ENCODE measurements at places on chromosomes 3 and 15.

- DNase-seq, result no peak
These were observed 24.5 kb downstream of the BTLA start for GRCh38 chr3:112474796-112475195.

DNA sequence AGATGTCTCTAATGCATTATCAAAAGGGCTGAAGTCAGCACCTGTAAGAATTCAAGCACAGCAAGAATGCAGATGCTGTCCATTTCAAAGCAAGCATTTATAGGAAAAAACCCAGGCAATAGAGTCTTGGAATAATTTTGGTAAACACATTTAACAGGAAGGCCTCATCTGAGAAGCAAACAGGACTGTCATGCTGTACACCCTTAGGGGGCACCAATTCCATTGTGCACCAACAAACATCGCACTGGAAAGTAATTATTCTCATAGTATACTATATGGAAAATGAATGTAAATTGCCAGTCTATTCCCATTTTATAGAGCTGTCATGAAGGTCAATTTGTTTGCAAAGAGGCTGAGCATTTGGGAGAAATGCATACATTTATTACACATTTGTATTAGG lies 247.3 kb upstream of the SUCLG2 start:
- DNase-seq, result no peak

DNA sequence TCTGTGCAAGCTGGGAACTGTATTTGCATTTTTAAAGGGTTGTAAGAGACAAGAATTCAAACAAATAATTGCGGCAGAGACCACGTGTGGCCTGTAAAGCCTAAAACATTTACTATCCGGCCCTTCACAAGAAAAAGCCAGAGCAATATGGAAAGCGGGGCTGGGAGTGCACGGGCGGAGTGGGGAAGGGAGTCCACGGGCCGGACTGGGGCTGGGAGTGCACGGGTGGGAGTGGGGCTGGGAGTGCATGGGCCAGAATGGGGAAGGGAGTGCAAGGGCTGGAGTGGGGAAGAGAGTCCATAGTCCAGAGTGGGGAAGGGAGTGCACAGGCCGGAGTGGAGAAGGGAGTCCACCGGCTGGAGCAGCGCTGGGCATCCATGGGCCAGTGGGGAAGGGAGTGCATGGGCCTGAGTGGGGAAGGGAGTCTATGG lies 41.2 kb downstream of the KLF15 start:
- no peak for DNase-seq

DNA sequence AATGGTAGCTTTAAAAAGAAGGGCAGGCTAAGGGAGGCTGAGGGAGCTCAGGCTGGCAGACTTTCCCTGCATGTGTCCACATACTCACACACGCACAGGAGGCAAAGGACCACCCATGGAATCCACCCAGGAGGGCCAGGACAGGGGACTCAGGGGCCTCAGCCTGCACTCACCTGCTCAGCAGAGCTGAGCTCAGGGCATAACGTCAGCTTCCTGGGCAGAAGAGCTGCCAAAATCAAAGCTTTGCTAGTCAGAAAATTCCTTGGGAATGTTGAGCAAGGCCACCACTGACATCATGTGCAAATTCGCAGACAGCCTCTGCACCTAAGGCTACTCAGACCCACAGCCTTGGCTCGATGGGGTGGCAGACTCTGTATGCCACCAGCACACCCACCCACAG lies 16.4 kb upstream of the ALAS1 start:
- no peak for DNase-seq

DNA sequence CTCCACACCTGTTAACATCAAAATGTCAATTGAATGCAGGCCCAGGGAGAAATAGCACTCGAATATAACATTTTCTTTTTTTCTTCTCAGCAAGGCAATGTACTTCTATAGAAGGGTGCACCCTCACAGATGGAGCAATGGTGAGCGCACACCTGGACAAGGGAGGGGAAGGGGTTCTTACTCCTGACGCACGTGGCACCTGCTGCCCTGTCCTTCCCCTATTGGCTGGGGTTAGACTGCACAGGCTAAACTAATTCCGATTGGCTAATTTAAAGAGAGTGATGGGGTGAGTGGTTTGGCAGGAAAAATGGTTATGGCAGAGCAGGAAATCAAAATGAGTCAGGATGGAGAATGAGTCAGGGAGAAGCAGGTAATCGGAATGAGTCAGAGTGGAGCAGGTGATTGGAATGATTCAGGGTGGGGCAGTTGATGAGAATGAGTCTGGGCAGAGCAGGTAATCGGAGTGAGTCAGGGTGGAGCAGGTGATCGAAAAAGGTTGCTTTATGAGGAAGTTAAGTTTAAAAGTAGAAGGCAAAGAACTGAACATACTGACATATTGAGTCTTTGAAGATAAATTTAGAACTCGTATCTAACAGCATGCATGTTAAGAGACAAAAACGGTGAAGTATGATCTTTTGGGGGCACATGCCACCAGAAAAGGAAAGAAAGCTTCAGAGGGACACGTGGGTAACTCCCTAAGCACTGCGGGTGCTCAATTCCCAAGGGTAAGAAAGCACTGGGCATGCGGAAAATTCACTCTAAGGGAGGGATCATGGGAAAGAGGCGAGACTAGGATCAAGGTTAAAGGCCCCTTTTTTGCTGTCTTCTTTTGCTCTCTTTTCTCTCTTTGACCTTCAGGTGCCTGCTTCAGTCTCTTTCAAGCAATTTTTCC lies 72.9 kb upstream of the GALNT15 start:
- peak; percentile 26 for DNase-seq

- DNase-seq, result no peak
These were observed 99.9 kb downstream of the GMPS start for GRCh38 chr3:155970398-155970797.

- DNase-seq, result peak; percentile 41
These were observed 71.9 kb downstream of the MGLL start for GRCh38 chr3:127750226-127751031.

- DNase-seq, result no peak
These were observed 146.6 kb downstream of the RBMS3 start for GRCh38 chr3:29427266-29428103.

GRCh38 chr3:197325773-197326172 lies 27.4 kb upstream of the DLG1 start:
- peak; percentile 63 for DNase-seq

GRCh38 chr3:85474241-85474640 lies 515.5 kb downstream of the CADM2 start:
- DNase-seq, result no peak

DNA sequence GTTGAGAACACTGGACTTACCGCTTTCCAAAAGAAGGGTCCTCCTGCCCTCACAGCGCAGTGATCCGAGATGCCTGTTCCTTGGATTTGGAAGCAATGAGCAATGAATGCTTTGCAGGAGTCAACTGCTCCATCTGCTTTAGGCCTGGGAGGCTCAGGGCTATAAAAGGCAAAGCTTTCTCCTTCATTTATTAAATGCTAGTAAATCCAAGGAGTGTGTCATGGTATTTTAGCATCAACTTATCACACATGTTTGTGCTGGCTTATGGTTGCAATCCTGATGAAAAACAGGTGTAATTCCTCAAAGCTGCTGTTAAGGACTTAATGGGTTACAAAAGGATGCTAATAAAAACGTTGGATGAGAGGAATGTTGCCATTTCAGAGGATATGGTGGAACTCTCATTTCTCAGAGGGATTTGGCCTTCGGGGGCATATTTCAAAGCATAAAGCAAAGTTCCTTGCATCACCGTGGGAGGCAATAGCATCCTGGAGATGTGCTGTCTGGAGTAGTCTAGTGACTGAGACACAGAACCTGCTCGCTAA lies 158.5 kb upstream of the TPM1 start:
- no peak for DNase-seq

- DNase-seq, result no peak
These were observed 45.6 kb downstream of the BCL2L10 start for GRCh38 chr15:52066842-52067544.

GRCh38 chr15:96121086-96121920 lies 209.2 kb upstream of the NR2F2 start:
- DNase-seq, result no peak

DNA sequence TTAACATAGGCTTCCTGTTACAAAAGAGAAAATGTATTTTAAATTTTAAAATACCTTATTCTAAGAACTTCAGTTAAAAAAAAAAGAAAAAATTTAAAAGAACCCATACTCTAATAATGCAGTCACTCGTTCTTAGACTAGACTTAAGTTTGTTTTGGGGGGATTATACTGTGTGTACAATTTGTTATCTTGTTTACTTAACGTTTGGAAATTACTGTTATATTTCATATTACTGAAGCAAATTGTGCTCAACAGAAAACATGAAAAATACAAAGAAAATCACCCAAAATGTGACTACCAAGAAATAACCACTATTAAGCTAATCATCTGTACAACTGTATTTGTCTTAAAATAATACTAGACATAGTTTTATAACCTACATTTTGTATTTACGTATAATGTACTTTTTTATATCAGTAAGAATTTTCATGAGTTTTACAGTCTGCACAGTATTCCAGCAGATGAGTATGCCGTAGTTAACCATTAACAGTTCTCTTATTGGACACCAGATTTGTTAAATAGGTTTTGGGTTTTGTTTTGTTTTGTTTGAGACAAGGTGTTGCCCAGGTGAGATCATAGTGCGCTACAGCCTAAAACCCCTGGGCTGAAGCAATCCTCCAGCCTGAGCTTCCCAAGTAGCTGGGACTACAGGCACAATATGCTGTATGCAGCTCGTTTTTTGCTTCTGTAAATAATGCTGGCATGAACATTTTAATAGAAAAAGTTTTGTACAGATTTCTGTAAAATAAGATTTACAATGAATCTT lies 88.8 kb upstream of the CHD2 start:
- no peak for DNase-seq

DNA sequence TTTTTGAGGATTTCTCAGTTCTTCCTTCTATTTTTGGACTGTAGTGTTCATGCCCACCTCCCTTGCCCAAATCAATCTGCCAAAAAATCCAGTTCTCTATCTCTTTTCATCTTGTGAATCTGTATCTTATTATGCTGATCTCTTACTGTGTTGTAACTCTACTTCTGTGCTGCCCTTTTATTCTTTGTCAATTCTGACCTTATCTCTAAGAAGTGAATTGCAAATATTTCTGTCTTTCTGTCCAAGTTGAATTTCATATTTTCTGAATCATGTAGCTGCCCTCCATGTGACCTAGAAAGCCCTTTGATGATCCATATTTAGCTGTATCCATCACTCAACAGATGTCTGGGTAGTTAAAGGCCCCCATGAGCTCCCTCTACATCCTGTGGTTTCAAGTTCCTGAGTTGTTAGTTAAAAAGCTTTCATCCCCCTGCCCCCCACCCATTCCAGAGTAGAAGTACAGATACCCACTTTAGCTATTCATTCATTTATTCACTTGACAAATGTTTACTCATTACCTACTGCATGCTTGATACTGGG lies 33.6 kb upstream of the ETV5 start:
- DNase-seq, result no peak

DNA sequence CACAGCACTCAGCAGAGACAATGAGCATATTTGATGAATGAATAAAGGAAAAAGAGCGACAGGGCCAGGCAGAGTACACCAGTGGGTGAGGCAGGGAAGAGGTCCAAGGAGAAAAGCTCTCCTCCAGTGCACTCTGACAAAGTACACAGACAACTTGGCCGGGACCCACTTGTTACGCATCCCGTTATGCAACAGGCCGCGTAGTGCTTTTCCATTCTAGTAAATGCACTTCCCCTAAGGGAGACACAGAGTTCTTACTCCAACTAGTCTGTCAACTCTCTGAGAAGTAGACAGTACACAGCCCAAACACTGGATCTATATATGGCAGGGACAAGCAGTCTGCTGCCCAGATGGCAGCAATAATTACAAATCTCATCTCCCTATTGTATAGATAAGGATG lies 18.5 kb downstream of the LARP6 start:
- DNase-seq, result no peak

DNA sequence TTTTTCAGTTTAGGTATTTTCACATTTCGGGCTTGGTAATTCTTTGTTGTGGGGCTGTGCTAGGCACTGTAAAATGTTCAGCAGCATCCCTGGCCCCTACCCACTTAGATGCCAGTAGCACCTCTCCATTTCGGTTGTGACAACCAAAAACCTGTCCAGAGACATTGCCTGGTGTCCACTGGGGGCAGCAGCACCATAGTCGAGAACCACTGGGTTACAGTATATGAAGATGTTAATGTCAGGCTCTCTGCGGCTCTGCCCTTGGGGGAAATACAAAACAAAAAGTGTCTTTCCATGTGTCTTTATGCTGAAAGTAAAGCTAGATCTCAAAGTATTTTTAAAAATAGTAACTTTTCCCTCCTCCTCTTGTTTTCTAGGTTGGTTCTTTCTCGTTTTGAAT lies 177.2 kb downstream of the ITPR1 start:
- no peak for DNase-seq

- DNase-seq, result no peak
These were observed 8.7 kb downstream of the SRP14 start for GRCh38 chr15:40029979-40030893.

DNA sequence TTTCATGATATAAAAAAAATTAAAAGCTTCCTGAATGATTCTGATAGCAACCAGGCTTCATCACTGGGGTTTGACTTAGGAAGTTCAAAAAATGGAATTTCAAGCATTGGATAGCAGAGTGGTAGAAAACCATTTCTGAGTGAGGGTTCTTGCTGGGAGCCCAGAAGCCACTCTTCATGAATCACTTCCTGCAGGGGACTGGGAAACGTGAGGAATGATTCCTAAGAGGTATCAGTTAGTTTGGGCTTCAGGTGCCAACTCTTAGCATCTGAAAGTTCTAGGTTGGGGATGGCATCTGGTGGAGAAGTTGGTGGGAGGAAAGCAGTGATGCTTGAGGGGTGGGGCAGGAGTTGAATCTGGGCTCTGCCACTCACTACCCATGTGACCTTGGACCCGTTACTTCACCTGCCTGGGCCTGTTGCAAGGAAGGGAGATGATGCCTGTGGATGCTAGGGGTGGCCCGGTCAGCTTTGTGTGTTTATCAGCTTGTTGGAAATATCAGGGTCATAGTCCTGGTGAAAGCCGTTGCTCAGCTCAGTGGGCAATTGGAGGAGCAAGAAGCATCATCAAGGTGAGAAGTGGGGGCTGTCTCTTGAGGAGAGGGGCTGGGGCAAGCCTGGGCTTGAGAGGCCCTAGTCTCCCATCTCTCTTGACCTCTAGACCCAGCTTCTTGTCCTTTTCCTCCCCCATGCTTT lies 37.0 kb upstream of the TNFAIP8L3 start:
- no peak for DNase-seq

GRCh38 chr15:63059075-63059474 lies 16.5 kb downstream of the TPM1 start:
- DNase-seq, result no peak

DNA sequence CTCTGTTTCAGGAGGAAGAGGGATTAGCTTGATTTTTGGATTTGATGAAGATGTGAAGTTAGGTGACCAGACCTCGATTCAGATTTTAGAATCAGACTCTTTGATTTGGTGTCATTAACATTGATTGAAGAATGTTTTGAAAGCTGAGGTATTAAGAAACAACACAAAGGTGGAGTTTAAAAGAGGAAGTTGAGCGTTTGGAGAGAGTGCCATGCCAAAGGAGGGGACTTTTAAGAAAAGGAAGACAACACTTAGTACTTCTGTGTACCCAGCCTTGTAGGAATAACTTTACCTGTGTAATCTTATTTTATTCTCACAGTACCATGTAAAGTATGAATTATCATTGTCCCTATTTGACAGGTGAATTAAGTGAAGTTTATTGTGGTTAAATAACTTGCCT lies 34.4 kb downstream of the PPARG start:
- no peak for DNase-seq

Data from activated CD4-positive, alpha-beta T cell treated with anti-CD3 and anti-CD28 coated beads, Interleukin-10, Interleukin-2, amounts not matched to agents 100 ng/mL and 50 ng/mL, durations not matched to agents 16 hours and 8 hours (primary cell).